ENCODE measurements at places on chromosomes 2 and 18.

- peak; percentile 14 for DNase-seq
Measured at GRCh38 chr18:51867767-51868166, 472.2 kb upstream of the DCC start.

- DNase-seq, result no peak
Measured at GRCh38 chr2:85537600-85538506, 1.1 kb upstream of the MAT2A start.

- DNase-seq, result no peak
Measured at GRCh38 chr18:24913507-24914170, 438.3 kb downstream of the ZNF521 start.

DNA sequence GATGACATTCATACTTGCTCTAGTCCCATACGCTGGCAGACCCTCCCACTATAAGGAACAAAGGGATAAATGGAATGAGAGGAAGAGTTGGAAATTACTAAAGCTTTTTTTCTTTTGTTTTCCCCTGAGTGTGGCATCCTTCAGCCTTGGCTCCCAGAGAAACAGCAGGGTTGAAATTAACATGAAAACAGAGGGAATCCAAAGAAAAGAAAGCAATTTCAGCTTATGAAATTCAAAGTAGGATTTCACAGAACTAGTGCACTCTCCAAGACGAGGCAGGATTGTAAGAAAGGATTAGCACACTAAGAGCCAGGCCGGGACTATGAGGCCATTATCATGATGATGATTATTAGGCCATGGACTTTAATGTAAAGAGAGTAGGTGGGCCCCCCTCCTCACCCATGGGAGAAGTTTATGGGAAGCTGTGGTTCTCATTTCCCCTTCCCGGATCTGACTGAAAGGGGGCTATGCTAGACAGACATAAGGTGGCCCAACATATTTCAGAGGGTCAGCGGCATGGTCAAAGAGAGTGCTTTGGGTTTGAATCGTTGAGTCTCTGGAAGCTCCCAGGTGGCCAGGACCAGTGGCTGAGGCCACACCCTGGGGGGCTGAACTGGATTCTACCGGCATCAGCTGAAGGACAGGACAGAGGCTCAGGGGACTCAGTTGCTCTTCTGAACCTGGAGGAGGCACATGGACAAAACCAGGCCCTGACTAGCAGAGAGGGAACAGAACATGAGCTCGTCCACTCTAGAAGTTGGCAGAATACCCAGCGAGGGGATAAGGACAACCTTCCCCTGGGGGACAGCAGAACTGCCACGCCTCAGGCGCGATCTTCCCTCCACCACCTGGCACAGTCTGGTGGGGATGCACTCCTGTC lies 100.1 kb upstream of the ARL4C start:
- no peak for DNase-seq

Data from common myeloid progenitor, CD34-positive (primary cell).